T follicular helper cell (primary cell): ENCODE measurements at places on chromosomes 3 and 15.

- DNase-seq, result no peak
These were observed 80.9 kb upstream of the ARHGEF26 start for GRCh38 chr3:154040283-154040682.

GRCh38 chr15:61090386-61091288, 138.5 kb downstream of the RORA start:
- no peak for DNase-seq

- DNase-seq, result no peak
These were observed 73.7 kb downstream of the PIK3CB start for GRCh38 chr3:138761002-138761401.

GRCh38 chr15:47737477-47737876, 20.2 kb downstream of the SEMA6D start:
- no peak for DNase-seq

GRCh38 chr3:134650431-134651346, at the start of gene KY:
Gene KY, minus strand, starts transcription at chr3:134651022. Its CDS starts 62 bp downstream, at chr3:134650960.
- no peak for DNase-seq

GRCh38 chr3:107690522-107691138, 167.9 kb downstream of the BBX start:
- DNase-seq, result no peak

- DNase-seq, result no peak
These were observed 154.5 kb downstream of the ZNF621 start for GRCh38 chr3:40679290-40679689.

GRCh38 chr15:61141497-61142125, 87.5 kb downstream of the RORA start:
- no peak for DNase-seq

GRCh38 chr3:140469491-140469890, 208.4 kb upstream of the TRIM42 start:
- DNase-seq, result no peak

DNA sequence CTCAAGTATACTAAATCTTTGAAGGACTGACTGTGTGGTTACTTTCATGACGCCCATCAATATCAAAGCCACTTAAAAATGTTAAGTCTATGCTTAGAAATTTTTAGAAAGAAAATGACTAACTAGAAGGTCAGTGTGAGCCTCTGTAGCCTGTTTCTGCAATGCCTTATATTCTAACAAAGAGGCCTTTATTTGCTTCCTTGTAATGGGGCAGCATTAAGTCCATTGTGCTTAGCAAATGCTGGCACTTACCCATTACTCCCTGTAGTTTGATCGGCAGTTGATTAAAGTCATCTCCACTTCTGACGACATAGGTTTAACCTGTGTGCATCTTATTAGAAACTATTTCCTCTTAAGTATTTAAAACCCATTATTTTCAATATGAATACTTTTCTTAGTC, 91.6 kb upstream of the FAM98B start:
- no peak for DNase-seq

DNA sequence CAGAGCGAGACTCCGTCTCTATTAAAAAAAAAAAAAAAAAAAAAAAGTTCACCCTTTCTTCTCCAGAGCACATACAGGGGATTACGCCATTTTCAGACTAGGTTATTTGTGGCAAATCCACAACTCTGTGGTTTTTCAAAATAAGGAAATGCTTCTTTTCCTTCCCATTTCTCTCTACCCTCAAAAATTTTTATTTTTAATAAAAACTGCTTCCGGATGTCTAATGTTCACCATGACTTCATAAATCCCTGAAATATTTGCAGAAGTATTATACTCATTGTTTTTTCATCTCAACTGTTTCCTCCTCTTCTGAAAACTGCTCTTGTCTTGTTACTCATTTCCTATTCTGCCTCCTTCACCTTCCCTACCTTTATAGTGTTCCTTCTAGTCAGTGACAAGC, 45.0 kb upstream of the SLC12A8 start:
- DNase-seq, result no peak

GRCh38 chr3:46356276-46356675, 2.4 kb downstream of the CCR2 start:
- no peak for DNase-seq

GRCh38 chr15:46646490-46646889, 1011.7 kb downstream of the SQOR start:
- no peak for DNase-seq

DNA sequence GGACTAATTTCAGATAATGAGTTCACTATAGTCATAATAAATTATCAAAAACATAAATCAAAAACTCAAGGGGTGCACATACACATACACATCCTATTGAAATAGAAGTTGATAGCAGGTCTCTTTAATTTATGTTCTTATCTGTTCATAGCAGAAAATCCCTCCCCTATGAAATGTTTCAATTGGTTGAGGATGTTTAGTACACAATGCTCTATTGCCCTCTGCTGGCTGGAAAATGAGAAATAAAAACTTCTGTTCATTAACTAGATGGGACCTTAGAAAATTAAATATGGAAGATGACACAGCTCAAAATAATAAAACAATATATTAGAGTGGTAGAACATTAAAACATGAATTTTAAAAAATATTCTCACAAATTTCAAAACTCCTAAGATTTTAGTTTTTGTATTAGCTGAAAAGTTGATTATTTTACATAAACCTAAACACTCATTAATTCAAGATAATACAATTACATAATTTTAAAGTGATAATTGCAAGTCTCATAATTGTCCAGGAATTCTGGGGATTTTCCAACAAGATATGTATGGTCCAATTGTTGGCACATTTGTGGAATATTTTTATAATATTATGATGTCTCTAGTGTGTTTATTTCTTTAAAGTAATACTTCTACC, 735.0 kb downstream of the ROBO1 start:
- DNase-seq, result no peak
